Neural crest cell (in vitro differentiated cells): ENCODE measurements at places on chromosomes 7 and 10.
A peak's percentile ranks its signal among the peaks of the same experiment; 100 is the strongest.

DNA sequence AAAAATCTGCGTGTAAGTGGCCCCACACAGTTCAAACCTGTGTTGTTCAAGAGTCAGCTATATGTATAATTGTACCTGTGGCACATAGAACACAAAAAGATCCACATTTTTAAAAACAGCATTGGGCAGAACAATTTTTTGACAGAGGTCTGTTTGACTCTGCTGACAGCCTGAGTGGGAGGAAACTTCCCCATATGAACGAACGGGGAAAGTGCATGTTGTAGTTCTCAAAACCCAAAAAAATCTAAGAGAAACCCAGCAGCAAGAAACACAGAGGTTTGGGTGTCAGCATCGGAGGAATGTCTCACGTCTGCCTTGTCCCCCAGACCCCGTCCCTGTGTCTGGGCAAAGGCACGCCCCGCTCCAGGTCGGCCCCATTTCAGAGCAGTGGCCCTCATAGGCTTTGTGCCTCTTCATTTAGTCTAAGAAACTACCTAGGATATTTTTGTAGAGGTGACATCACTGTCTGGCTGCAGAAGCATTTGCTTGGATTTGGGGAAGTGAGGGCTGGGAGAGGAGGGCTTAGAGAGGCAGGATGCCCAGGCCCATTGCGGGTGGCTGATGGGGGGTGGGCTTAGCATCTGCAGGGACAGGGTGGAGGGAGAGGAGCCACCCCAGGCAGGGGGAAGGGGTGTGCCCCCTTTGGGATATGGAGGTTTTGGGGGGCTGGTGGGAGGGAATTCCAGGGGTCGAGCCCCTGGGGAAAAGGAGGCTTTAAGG lies 11.0 kb downstream of the CUX1 start:
- no peak for DNase-seq

- peak; percentile 9 for DNase-seq
Measured at GRCh38 chr7:152674860-152675758, 832 bp downstream of the XRCC2 start.

DNA sequence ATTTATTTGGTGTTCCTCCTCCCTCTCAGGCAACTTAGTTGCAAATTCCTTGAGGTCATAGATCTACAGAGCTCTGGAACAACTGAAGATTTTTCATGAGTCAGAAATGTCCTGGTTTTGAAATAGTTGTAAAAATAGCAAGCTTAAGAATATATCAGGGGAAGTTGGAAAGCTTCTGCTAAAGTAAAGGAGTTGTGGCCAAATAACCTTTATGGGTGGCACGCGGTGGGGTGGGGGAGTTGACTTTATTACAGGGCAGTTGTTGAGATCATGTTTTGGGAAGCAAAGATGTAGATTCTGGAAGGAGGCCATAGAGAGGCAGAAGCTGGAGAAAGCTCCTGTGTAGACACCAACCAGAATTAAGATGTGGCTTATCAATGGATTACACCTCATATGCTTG lies 326.0 kb upstream of the MTPN start:
- no peak for DNase-seq

- DNase-seq: no peak
Measured at GRCh38 chr7:142299237-142299781, 41.5 kb upstream of the PRSS58 start.

- DNase-seq: no peak
Measured at GRCh38 chr10:80502621-80503583, 34.8 kb upstream of the SH2D4B start.

DNA sequence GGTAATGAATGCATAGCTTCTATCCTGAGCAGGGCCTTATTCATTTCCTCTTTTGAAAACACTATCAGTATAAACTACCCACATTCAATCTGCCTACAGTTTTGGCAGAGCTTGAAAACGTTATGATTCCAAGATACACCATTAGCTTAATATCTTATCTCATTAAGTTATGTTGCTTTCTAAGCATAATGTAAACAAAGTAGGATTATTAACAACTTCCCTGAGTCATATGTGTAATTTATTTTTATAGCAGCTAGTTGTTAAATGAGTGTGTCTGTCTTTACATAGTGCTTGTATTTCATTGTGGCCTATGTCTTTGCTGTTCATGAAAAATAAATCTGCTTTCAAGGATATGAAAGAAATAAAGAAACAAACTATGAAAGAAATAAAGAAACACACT lies 106.2 kb upstream of the DLX6 start:
- no peak for DNase-seq

DNA sequence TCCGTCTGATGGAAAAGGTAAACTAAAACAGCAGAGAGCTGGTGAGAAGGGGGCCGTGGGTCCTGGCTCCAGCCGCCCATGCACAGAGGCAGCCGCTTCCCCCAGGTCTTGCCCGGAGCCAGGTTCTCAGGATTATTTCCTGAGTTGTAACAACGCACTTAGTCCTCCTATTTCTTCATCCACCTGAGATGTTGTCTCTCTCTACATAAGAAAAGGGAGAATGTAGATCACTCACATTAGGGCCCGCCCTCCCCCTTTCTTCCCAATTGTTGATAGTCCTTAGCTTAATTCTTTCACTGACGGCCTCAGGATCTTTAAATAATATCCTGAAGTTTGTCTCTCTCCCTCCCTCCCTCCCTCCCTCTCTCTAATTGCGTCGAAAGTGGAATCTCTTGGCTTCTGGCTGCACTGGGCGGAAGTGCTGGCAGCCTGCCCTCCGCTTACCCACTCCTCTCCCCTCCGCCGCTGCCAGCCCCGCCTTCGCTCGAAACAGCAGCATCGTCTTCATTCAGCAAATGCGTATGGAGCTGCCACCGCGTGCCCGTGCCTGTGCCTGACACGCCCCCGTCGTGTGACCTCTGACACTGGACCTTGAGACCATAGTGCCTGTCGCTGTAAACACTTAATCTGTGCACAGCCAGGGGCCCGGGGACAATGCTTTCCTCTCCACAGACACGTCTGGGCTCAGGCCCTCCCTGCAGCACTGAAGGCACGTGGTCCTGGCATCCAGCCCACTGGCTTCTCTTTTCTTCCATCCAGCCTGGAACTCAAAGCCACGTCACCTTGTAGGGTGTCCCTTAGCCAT lies 174.5 kb upstream of the PPP2R2D start:
- peak; percentile 54 for DNase-seq

GRCh38 chr10:127945341-127945758 lies 38.4 kb downstream of the PTPRE start:
- no peak for DNase-seq

- no peak for DNase-seq
Measured at GRCh38 chr7:70042533-70042932, 444.3 kb downstream of the AUTS2 start.

GRCh38 chr10:24849501-24850299 lies 102.7 kb downstream of the PRTFDC1 start:
- DNase-seq: no peak

DNA sequence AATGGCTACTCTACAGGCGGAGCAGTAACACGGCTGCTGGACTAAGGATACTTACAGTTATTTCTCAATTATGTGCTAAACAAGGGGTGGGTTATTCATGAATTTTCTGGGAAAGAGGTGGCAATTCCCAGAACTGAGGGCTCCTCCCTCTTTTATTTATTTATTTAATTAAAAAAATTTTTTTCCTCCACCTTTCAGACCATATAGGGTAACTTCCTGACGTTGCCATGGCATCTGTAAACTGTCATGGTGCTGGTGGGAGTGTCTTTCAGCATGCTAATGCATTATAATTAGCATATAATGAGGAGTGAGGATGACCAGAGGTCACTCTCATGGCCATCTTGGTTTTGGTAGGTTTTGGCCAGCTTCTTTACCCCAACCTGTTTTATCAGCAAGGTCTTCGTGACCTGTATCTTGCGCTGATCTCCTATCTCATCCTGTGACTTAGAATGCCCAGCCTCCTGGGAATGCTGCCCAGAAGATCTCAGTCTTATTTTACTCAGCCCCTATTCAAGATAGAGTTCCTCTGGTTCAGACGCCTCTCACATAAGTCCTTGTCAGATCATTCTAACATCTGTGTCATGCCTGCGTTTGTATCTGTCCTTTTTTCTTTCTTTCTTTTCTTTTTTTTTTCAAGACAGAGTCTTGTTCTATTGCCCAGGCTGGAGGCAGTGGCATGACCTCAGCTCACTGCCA lies 15.9 kb upstream of the STOX1 start:
- no peak for DNase-seq

DNA sequence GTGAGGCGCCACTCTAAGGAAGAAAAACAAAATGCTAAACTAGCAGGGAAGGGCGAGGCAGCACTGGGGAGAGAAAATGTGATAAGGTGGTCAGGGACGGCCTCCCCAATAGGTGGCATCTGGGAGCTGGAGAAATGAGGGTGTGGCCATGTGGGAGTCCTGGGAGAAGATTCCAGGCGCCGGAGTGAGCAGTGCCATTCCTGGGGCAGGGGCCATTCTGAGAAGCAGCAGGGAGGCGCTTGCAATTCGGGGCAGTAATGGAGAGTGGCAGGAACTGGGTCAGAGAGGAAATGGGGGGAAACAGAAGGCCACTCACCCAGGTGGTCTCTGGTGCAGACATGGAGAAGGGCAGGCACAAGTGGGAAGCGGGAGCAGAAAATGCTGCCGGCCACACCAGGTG lies 61.8 kb upstream of the LRRC18 start:
- DNase-seq: no peak

- DNase-seq: no peak
Measured at GRCh38 chr7:2516194-2516555, 3.4 kb upstream of the LFNG start.

DNA sequence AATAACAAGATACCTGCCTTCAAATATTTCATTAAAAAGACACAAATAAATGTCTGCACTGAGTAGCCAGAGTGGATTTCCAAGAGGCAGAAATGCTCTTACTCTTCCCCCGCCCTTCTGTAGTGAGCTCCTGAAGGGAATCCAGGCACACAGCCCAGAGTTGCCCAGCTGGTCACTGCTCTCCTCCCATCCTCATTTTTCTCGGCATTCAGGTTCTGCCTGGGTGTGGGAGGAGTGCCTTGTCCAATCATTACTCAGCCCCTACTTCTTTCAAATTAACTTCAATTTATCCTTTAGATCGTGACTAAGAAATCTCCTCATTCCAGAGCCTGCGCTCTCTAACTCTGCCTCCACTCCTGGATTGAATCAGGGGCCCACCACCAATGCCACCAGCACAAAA lies 12.2 kb downstream of the CCDC6 start:
- DNase-seq: no peak

DNA sequence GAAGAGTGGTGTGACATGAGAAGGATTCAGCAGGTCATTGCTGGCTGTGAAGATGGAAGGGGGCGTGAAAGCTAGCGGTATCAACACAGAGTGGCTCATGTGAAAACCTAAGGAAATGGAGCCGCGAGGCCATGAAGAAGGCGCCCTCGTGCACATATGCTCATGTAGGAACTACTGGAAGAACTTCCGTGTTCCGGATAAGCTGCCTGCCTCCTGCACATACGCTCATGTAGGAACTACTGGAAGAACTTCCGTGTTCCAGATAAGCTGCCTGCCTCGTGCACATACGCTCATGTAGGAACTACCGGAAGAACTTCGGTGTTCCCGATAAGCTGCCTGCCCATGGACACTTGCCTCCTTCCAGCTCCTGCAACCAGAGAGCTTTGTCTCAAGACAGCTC lies 179.1 kb downstream of the SDK1 start:
- DNase-seq: no peak

- DNase-seq: no peak
Measured at GRCh38 chr7:127771707-127772106, 119.7 kb downstream of the SND1 start.

DNA sequence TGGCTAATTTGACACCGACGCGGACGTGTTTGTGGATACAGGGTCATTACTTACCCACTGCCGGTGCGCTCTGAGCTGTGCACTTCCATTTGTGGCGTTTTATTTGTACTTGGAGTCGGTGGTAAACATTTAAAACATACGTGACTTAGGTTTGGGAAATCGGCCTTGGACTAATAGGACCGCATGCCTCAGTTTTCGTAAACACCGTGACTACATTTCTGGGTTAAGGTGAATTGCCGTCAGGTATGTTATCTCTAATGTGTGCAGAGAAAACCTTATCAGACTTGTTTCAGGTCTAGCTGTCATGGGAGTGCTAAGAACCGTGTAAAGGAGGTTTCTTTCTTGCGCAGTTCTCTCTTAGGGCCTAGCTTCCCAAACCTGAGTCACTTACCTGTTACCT lies 51.7 kb upstream of the NCF1 start:
- DNase-seq: no peak

DNA sequence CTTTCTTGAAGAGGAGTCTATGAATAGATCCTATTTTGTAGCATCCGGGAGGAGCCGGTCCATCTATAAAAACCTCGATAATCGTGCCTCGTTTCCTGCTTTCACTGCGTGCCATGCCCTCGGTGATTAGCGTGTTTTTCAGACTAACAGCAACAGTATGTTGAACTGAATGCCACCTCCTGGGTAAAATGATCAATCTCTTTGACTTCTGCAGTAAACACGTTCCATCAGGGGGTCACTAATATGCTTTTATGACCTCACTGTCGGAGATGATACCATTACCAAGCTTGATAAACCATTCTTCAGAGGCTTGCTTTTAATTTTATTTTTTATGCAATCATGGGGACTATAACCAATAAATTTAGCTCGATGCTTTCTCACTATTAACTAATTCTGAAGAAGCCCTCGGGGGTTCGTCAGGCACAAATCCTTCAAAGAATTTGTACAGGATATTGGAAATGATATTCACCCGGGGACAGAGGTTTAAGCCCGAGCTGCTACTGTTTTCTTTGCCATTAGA lies 228.3 kb downstream of the ADARB2 start:
- no peak for DNase-seq

GRCh38 chr7:11404355-11404754 lies 427.6 kb downstream of the THSD7A start:
- DNase-seq: no peak

GRCh38 chr10:51170518-51171245 lies 96.4 kb downstream of the PRKG1 start:
- no peak for DNase-seq

GRCh38 chr10:4687397-4687796 lies 138.6 kb upstream of the AKR1E2 start:
- DNase-seq: no peak

GRCh38 chr7:105230486-105230885 lies 158.2 kb downstream of the SRPK2 start:
- DNase-seq: no peak

- no peak for DNase-seq
Measured at GRCh38 chr7:77971726-77972125, 173.2 kb downstream of the PHTF2 start.

GRCh38 chr7:66204822-66205740 lies at the start of gene TPST1:
Gene TPST1, plus strand, starts transcription at chr7:66205334. Its CDS starts 35,092 bp downstream, at chr7:66240426.
- peak; percentile 98 for DNase-seq
